Natural killer cell treated with Interleukin-12 subunit alpha and Interleukin-12 subunit beta and Interleukin-15 and Interleukin-18, amount 100 ng/mL, for 72 hours (primary cell): ENCODE measurements at places on chromosomes 13 and 19. TPM values are rescaled to one million over a fixed set of nuclear protein-coding genes. Genes with fewer than 3 reads are reported as not detected.

Gene GAPDHS
- total RNA-seq: not detected

Gene FNDC3A
- 39.0 TPM for total RNA-seq

Gene TMPRSS9
- not detected for total RNA-seq

Gene APOC4
- total RNA-seq: not detected

Gene SYNGR4
- total RNA-seq: 0.45 TPM

Gene COL4A1
- not detected for total RNA-seq

Gene C19orf81
- total RNA-seq: not detected

Gene LPAR6
- 26.5 TPM for total RNA-seq

Gene NTF4
- total RNA-seq: not detected

Gene RAB3A
- total RNA-seq: 5.1 TPM

Gene ZNF66
- 13.4 TPM for total RNA-seq

Gene ZNF112
- not detected for total RNA-seq

Gene ZNF548
- total RNA-seq: 18.9 TPM

Gene IL12RB1
- total RNA-seq: 109 TPM

Gene CGB1
- not detected for total RNA-seq

Gene ZNF524
- total RNA-seq: 14.7 TPM

Gene KCNN1
- 1.0 TPM for total RNA-seq

Gene FUT2
- not detected for total RNA-seq
